Osteoblast (primary cell): ENCODE measurements at places on chromosomes 7 and 10. TPM values are rescaled to one million over a fixed set of nuclear protein-coding genes. Genes with fewer than 3 reads are reported as not detected.

DNA sequence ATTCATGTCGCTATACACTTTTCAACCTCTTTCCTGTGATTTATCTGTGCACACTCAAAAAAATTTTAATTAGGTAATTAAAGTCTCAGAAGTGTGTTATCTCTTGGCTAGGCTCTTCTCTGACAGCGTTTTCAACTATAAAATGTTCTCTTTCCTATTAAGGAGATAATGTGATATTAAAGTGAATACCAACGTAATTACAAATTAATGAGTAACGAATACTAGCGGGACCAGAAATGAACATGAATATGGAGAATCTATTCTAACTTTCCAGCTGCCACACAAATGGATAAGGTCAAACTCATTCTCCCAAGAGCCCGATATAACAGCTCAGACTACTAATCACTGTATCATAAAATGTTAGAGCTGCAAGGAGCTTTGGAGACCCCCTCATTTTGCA, 12.0 kb downstream of the COL1A2 start:
- no peak for DNase-seq

GARIN1A gene
- 1.4 and 2.1 TPM in 2 replicates for total RNA-seq

DNA sequence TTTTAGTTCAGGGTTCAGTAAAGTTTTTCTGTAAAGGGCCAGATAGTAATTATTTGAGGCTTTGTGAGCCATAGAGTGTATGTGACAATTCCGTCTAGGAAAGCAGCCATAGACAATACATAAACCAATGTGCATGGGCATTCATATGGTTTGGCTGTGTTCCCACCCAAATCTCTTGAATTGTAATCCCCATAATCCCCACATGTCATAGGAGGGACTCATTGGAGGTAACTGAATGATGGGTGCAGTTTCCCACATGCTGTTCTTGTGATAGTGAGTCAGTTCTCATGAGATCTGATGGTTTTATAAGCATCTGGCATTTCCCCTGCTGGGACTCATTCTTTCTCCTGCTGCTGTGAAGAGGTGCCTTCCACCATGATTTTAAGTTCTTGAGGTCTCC, 29.9 kb downstream of the SEC61G start:
- DNase-seq, result no peak

DNA sequence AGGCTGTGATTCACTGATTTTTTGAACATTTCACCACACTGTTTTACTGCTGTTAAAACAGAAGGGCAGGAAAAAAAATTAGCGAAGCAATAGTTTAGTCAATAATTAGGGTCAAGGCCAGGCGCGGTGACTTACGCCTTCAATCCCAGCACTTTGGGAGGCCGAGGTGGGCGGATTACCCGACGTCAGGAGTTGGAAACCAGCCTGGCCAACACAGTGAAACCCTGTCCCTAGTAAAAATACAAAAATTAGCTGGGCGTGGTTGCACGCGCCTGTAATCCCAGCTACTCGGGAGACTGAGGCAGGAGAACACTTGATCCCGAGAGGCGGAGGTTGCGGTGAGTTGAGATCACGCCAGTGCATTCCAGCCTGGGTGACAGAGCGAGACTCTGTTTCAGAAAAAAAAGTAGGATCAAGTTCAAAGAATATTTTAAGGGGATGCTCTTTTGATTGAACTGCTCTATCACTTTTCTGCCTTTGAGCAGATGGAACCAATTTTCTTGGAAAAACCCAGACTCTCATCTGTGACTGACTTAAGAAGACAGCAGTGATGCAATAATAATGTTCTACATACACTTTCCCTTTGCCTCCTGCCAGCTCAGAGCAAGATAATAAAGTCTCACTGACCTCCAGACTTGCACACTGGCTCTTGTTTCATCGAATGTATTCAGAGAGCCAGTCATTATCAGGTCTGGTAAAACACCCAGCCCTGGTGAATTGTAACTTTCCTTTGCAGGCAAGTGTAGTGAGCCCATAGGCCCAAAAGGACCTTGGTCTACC, 1.6 kb upstream of the PPA1 start:
- DNase-seq, result peak; percentile 88

DNA sequence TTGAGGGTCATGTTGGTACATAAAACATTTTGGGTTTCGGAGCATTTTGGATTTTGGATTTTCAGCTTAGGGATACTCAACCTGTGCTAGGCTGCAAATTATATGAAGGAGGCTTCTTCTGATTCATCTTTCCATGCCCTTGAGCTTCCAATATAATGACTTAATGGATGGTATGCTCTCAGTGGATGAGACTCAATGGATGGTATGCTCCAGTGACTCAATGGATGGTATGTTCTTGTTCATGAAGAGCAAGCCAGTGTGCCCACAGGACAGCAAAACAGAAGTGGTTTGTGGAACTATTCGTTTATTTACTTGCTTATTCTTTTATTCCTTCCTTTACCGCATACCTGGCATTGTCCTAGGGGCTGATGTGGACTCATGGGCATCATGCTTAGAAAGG, 969.6 kb downstream of the LRMDA start:
- DNase-seq, result no peak

DNA sequence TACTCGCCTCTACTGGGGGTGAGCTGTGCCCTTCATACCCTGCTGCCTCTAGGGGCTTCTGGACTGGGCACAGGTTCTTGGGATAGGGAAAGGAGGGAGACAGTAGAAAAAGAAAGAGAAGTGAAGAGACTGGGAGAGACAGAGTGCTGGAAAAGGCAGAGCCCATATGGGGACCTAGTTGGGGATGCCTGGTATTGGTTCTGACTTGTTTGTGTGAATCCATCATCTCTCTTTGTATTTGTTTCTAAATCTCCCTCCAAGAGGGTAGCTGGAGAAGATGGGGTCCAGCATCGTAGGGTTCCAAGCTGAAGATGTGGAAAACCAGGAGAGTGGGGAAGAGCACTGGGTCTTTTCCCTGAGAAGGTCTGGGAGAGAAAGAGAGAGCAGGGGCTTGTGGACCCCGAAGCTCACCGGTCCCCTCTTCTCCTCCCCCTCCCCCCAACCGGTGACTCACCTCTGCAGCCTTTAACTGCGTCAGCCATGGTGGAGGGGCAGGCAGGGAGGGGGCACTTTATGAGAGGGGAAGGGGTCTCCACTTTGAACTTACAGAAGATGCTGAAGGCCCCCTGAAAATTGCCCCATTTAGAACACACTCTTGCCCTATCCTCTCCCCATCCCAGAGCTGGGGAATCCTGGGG, 3.2 kb upstream of the VGF start:
- DNase-seq, result peak; percentile 57
